CD4-positive, alpha-beta T cell (primary cell): ENCODE measurements at places on chromosomes 3 and 15.

DNA sequence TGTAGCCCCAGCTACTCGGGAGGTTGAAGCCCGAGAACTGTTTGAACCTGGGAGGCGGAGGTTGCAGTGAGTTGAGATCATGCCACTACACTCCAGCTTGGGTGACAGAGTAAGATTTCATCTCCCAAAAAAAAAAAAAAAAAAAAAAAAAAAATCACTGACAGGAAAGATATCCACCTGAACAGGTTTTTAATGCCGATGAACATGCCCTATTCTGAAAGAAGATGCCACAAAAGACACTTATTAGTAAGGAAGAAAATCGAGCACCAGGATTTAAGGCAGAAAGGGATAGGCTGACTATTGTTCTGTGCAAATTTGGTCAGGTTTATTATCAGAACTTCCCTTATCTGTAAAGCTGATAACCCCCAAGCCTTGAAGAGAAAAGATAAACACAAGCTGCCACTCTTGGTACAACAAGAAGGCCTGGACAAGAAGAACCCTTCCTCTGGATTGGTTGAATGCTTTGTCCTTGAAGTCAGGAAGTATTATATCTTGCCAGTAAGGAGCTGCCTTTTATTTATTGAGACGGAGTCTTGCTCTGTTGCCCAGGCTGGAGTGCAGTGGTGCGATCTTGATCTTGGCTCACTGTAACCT, 2.7 kb upstream of the PARP16 start:
- DNase-seq, result no peak

- DNase-seq, result no peak
These were observed 65.2 kb upstream of the GLCE start for GRCh38 chr15:69095274-69095673.

- no peak for DNase-seq
These were observed 131.5 kb downstream of the DUT start for GRCh38 chr15:48462688-48463087.

GRCh38 chr3:171155122-171155700, 128.7 kb upstream of the SLC2A2 start:
- DNase-seq, result no peak

DNA sequence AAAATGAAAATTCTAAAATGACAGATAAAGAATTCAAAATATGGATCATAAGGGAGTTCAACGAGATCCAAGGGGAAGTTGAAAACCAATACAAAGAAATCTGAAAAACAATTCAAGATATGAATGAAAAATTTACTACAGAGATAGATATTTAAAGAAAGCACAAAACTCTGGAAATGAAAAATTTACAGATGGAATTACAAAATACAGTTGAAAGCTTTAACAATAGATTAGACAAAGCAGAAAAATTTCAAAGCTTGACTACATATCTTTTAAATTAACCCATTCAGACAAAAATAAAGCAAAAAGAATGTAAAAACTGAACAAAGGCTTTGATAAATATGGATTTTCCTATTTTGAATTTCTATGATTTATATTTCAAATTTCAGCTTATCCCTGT, 211.1 kb downstream of the SLC9A9 start:
- no peak for DNase-seq

DNA sequence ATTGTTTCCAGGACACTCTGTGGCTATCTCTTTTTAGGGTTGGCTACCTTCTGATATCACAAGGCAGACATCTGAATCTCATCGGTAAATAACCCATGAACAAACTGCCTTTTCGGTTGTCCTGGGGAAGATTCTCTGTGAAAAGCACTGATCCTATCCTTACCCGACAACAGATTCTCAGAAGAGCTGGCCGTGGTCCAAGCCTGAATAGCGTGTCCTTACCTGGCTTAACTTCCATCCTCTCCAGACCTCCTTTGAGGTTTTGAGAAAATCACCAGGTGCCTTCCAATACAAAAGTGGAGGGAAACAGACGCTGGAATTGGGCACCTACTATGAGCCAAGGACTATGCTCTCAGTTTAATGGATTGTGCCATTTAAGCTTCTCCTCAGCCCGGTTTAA, 87.4 kb upstream of the ARHGEF3 start:
- DNase-seq, result no peak

DNA sequence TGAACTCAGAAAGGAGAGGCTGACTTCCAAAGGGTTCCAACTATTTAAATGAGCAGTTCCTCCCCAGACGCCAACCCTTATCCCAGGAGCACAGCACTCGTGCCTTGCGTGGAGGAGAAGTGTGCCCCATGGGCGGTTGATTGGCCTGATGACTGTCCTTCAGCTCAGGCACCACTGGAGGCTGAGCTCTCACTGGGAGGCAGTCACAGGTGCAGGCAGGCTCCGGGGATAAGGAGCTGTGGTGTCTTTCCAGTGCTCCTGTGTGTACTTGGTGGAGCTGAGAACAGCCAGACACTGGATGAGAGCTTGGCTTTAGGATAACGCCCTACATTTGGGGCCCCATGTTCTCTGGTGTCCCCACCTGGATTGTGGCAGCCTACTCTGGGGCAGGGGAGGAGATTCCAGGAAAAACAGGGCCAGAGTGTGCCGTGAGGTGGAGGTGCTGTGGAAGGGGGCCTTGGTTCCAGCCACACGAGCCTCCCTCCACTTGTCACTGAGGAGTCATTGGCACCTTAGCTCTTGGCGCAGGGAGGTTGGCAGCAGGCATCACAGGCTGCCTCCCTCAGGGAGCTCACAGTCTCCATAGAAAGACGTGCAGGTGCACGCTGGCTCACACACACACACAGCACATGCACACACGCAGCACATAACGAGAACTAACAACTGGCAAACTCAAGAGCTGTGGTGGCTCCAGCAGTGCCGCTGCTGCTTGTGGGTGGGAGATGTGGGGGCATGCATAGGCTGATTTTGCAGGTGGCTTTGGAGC, 22.7 kb upstream of the EPHB3 start:
- DNase-seq, result no peak

DNA sequence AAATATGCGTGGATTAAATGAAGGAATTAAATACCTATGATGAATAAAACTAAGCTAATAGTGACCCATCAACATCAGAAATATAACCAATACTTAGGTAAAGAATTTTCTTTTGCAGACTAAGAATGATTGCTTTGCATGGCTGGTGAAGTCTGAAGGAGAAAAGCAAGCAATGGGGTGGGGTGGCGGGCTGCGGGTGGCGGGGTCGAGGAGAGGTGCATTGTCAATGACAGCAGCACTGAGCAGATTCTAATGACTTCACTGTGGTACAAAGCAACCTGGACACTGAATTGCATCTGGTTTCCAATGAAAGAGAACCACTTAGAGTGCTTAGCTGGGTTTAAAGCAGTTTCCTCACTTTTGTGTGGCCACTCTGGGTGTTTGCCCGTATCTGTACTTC, 171.5 kb upstream of the IL12A start:
- DNase-seq, result no peak

- no peak for DNase-seq
These were observed 28.6 kb upstream of the SH3BP5 start for GRCh38 chr3:15360788-15361493.

DNA sequence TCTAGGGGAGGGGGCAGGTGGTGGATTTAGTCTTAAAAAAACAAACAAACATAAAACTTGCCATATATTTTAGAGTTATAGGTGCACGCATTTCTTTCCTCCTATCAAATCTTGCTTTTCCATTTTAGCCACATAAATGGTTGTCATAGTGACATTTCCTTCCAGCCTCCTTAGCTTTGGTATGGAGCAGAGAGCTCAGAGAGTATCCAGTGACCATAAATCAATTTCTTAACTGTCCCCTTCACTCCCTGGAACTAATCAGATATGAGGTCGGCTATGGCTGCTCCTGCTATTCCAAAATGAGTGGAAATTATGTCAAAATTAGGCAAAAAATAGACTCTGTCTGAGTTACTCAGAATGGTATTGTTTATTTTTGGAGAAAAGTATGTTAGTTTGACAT, 164.5 kb downstream of the EBLN2 start:
- no peak for DNase-seq

DNA sequence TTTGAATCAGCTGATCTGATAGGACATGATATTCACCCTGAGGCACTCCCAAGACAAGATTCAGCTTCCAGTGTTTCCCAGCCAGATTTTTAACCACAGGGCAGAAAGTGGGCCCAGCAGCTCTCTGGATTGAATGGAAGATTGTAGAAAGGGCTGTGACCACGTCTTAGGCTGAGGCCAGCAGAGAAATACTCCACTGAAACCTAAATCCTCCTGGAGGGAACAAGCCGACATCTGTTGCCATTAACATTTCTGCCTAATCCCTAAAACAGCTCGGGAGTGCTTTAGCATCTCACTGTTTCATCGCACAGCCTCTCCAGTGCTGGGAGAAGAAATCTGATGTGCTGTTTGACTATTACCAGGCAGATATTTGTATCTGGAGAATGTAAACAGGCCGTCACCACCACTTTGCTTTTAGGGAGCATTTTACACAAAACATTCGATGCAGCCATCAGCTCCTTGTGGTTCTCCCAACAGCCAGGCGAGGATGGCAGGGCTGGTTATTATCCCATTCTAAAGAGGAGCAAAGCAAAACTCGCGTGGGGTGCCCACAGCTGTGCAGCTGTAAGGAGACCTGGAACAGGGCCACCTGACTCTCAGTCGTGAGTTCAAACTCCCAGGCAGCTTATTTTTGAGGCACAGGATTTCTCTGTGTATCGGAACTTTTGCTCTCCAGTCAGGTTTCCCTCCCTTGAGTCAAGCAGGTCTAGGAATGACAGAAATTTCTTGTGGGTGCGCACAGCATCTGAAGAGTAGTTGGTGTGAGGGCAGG, 117.4 kb downstream of the LIPC start:
- peak; percentile 4 for DNase-seq

GRCh38 chr15:48634893-48635292, 10.6 kb downstream of the FBN1 start:
- DNase-seq, result no peak

DNA sequence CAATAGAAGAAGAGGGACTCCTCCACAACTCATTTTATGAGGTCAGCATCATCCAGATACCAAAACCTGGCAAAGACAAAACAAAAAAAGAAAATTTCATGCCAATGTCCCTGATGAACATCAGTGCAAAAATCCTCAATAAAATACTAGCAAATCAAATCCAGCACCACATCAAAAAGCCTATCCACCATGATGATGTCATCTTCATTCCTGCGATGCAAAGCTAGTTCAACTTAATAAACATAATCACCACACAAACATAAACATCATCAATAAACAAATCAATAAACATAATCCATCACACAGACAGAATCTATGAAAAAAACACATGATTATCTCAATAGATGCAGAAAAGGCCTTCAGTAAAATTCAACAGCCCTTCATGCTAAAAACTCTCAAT, 342.1 kb downstream of the RSL24D1 start:
- no peak for DNase-seq

- no peak for DNase-seq
These were observed 197.8 kb upstream of the RBMS3 start for GRCh38 chr3:29083081-29083480.

- no peak for DNase-seq
These were observed 34.7 kb downstream of the POLG start for GRCh38 chr15:89299896-89300295.
